ENCODE measurements at places on chromosomes 12 and 14. TPM values are rescaled to one million over a fixed set of nuclear protein-coding genes. Genes with fewer than 3 reads are reported as not detected.

Gene CPNE6
- not detected for total RNA-seq

Gene DIO2
- total RNA-seq = 2.9 TPM

Gene FANCM
- total RNA-seq = 4.7 TPM

Gene THTPA
- total RNA-seq = 12.6 TPM

Gene CMA1
- total RNA-seq = not detected

Gene RNASE7
- total RNA-seq = not detected

Gene IL22
- not detected for total RNA-seq

Gene NKX2-1
- not detected for total RNA-seq

Gene KRT6C
- total RNA-seq = not detected

Gene KLRC1
- total RNA-seq = not detected

Gene KLHL33
- not detected for total RNA-seq

Gene KCNMB4
- 0.26 TPM for total RNA-seq

Gene ZDHHC17
- total RNA-seq = 14.2 TPM

Gene MYL2
- total RNA-seq = 0.54 TPM

Gene RNASE3
- total RNA-seq = not detected

Gene AGAP2
- total RNA-seq = 0.23 TPM

Gene LRRK2
- total RNA-seq = 1.6 TPM

Gene XRCC3
- total RNA-seq = 28.1 TPM

Gene RNU4-1
- not detected for total RNA-seq

Gene C12orf57
- total RNA-seq = 319 TPM

Gene RPGRIP1
- 0.26 TPM for total RNA-seq

Gene ACOT6
- total RNA-seq = not detected

Gene ADIPOR2
- 54.8 TPM for total RNA-seq

Data from A549 treated with Mapracorat at 1 μM for 4 hours (cell line).